ENCODE measurements at places on chromosomes 4 and X.

- no peak for DNase-seq
Observed at GRCh38 chr4:67466751-67467150, 78.6 kb downstream of the CENPC start.

GRCh38 chr4:151857368-151857767 lies 96.6 kb upstream of the GATB start:
- no peak for DNase-seq

GRCh38 chrX:150184491-150184890 lies 178.6 kb upstream of the MAMLD1 start:
- DNase-seq, result no peak

DNA sequence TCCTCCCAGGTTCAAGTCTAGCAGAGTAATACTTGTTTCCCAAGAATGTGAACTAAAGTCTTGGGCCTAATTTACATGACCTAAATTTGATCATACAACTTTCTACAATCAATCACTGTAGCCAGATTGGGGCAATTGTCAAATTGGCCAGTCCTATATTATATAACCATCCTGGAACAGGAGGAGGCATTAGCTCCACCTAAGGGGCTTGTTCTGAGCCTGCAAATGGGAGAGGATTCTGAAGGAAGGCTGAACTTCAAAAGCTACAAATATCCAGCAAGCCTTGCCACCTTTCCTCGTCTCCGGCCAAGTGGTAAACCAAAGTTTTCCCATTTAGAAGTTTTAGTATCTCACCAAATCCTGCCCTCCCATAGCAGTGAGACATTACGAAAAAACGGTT lies 1289.6 kb upstream of the TENM3 start:
- no peak for DNase-seq

- DNase-seq, result no peak
Observed at GRCh38 chrX:16202943-16203342, 35.7 kb downstream of the MAGEB17 start.

DNA sequence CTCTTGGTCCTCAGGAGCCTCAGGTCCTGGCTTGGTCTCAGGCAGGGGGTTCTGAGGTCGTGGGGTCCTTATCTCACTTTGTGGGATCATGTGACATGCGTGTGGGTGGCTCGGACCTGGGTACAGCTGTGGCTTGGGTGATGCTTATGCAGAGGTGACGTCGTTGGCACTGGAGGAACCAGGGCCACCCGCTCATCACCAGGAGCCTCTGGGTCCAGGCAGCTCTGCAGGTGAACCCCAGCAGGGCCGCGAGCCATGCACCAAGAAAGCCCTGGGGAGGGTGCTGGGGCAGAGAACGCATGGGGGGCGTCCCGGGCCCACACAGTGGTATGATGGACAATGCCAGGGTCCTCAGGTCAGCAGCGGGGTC lies 8.7 kb downstream of the ATP5ME start:
- DNase-seq, result no peak

DNA sequence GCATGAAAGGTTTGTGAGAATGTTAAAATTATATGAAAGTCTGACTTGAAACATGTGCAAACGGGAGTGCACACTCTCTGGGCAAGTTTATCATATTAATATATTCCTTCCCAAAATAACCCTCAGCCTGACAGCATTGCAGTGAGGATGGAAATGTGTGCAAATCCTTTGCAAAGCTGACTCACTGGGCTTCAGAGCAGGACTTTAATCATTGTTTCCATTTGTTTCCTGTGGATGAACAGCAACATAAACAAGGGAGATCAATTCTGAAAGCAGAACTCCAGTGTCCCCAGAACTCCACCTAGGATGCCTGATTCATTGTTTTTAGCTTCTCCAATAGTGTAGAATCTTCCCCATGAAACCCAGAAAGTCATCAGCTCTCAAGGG lies 32.9 kb downstream of the SLC2A9 start:
- no peak for DNase-seq

- DNase-seq, result no peak
Observed at GRCh38 chrX:87583679-87584078, 66.1 kb downstream of the KLHL4 start.

DNA sequence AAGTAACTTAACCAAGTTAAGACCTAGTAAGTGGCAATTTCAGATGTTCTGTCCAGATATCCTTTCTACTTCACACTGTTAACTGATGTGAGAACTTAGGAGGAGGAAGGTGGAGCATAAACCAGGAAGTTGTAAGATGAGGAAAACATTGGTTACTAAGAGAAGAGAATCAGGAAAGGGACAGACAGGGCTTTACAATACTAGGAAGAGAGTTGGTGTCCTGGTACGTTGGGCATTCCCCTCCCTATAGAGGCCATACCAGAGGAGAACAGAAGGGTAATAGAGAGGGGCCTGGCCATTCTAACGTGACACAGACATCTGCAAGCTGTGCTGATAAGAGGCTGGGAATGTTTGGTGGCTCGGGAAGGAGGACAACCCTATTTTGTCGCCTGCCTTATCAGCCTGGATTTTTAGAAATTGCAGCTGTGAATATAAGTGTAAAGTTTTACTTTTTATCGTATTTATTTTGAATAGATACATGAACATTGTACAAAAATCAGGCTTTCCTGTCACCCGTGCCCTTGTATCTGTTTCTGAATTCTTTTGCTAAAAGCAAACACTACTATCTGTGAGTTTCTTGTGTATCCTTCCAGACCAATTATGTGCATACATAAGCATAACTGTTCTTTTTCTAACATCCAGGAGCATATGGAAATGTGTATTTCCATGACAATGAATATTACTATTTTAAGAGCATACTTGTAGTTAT lies 53.5 kb upstream of the HPRT1 start:
- DNase-seq, result no peak

GRCh38 chr4:90024519-90024918 lies 102.7 kb upstream of the CCSER1 start:
- DNase-seq, result no peak

DNA sequence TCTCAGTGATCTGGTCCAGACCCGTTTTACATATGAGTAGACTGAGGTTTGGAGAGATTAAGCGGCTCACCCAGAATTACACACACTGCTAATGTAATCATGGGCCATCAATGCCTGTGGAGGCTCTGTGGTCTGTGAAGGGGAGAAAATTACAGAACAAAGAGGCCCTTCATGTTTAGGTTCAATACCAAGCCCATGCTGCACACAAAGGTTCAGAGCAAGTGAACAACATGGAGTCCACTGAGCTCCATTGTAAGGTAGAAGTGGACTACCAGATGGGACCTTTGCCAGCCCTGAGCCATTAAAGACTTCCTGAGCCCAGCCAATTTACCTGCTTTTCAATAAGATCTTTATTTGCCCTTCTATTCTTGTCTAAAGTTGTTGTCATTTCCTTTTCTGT lies 109.8 kb downstream of the LUZP4 start:
- DNase-seq, result no peak

DNA sequence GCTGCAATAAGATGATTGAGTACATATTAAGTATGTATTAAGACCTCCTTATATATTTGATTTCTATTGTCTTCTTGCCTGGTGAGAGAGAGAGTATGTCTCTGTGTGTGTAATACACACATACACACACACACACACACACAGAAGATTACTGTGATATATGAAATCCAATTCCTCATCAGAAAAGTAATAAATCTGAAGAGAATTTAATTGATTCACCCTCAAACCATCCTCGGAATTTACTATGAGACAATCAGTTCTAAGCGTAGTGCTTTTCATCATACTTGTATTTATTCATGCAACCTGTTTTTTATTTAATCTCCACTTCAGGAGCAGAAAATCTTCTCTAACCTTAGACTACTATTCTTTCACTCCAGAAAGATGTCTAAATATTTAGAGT lies 62.3 kb upstream of the TLL1 start:
- DNase-seq, result no peak

DNA sequence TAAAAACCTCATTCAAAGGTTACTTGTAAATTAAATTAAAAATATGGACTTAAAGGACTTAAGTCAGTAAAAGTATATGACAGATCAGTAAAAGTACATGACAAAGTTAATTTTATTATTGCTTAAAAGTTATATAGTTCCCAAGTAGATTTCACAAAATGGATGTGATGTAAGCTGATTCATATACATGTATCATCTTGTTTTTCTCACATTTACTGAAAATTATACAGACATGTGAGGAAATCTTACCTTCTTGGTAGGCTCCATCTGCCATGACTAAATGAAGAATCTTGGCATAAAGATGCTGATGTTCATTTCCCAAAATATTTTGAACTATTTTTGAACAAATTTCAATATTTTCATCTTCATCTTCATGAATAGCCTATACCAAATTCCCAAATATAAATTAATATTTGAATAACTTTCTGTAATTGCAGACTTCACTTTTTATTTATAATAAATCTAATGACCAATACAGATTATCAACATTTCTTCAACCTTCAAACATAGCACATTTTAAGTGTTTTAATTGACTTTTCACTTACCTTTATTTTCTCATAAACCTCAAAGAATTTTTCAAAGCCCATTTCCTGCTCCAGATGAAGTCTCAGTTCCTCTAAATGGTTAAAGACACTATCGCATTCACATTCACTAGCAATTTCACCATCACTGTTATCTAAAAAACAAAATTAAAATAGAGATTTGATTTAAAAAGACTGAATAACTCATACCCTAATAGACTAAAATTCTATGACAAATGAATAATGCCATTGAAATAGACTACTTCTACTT lies 129.4 kb upstream of the SH3RF1 start:
- DNase-seq, result no peak

DNA sequence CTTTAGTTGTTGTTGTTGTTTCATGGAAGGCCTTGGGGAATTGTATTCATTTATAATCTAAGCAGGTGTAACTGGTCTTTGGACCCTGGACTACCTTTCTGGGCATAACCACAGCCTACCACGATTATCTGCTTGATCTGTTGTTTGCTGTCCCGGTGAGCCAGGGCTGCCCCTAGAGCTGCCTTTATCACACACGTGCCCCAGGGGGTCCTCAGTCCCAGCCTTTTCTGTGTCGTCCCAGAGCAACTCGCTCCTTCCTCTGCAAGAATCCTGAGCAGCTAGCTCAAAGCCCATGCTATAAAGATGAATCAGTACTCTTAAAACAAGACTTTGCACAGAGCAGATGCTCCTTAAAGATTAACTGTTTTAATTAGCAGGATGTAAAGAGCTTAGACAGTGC lies 273.2 kb downstream of the EVC2 start:
- no peak for DNase-seq

- DNase-seq, result no peak
Observed at GRCh38 chr4:25951390-25951952, 37.5 kb downstream of the SMIM20 start.

- DNase-seq, result no peak
Observed at GRCh38 chr4:82217986-82218715, 155.6 kb downstream of the HNRNPD start.

DNA sequence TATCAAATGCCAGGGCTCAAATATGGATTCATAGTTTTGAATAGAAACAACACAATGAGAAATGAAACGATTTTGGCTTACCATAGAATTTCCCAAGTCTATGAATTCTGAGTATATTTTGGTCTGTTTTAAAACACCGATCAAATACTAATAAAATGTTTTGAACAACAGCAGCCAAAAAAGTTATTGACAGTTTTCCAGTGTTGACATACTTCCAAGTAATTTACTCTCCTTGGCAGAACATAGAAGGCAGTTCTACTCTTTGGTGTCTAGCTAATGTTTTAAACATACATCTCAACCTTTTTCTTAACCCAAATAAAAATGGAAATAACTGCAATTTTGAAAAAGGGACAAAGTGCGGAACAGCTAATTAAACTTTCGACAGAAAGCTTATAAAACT lies 1419.8 kb downstream of the ADGRL3 start:
- DNase-seq, result no peak

DNA sequence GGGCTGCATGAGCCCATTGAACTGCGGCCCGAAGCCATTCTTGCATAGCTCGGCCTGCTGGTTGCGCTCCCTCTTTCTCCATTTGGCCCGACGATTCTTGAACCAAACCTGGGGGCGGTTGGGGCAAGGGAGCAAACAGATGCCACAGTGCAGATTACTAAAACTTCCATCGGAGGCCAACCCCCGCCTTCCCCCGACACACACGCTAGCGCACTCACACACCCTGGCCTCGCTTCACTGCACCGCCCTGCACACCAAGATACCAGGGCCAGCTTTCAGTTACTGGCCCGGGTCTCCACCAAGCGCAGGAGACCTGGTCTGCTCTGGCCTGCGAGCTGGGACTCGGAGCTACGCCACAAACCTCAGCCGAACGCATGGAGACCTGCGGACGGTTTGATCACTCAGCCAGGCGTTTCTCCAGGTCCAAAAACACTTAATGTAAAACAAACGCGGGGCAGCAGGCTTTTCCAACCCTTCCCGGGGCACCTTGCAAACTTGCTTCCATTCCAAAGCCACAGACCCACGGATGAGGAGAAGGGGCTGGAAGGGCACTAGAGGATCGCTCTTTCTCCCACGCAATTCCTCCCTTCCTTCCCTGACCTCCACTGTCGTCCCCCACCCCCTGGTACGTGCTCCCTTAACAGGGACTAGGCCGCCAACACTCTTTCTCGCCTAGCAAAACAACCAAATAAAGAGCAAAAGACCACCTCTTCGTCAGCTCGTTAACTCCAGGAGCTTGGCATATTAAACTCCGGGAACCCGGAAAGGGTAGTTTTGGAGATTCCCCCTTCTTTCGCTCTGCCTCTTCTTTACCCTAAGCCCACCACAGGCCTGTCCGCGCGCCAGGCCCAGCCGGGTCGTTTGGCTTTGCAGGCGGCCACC lies 4.1 kb downstream of the PITX2 start:
- DNase-seq, result no peak

Data from activated CD4-positive, CD25-positive, alpha-beta regulatory T cell (primary cell).